ENCODE measurements at places on chromosomes 1 and 21. TPM values are rescaled to one million over a fixed set of nuclear protein-coding genes. Genes with fewer than 3 reads are reported as not detected.
A peak's percentile ranks its signal among the peaks of the same experiment; 100 is the strongest.

The RBM11 gene
- total RNA-seq: 3.3 TPM

GRCh38 chr1:91732291-91733107, 153.5 kb downstream of the TGFBR3 start:
- DNase-seq: no peak

The ANGPTL3 gene
- total RNA-seq: 0.04 TPM

The DLGAP3 gene
- 3.9 TPM for total RNA-seq

GRCh38 chr1:160863774-160864131, 1.1 kb upstream of the CD244 start:
- DNase-seq: no peak

DNA sequence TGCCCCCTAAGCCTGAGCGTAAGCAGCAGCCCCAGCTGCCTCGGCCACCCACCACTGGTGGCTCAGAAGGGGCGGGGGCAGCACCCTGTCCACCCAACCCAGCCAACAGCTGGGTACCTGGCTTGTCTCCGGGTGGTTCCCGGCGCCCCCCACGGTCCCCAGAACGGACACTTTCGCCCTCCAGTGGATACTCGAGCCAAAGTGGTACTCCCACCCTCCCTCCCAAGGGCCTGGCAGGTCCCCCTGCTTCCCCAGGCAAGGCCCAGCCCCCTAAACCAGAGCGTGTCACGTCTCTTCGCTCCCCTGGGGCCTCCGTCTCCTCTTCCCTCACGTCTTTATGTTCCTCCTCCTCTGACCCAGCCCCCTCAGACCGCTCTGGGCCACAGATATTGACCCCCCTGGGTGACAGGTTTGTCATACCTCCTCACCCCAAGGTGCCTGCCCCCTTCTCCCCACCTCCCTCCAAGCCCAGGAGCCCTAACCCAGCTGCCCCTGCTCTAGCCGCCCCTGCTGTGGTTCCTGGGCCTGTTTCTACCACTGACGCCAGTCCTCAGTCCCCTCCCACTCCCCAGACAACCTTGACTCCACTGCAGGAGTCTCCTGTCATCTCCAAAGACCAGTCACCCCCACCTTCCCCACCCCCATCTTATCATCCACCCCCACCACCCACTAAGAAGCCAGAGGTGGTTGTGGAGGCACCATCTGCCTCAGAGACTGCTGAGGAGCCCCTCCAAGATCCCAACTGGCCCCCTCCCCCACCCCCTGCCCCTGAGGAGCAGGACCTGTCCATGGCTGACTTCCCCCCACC, 46.2 kb downstream of the YARS1 start:
- DNase-seq: peak; percentile 74

The C21orf91 gene
- total RNA-seq: 17.2 TPM

GRCh38 chr1:6634371-6635052, 9.8 kb downstream of the THAP3 start:
- peak; percentile 91 for DNase-seq

The FAM89A gene
- 8.0 TPM for total RNA-seq

DNA sequence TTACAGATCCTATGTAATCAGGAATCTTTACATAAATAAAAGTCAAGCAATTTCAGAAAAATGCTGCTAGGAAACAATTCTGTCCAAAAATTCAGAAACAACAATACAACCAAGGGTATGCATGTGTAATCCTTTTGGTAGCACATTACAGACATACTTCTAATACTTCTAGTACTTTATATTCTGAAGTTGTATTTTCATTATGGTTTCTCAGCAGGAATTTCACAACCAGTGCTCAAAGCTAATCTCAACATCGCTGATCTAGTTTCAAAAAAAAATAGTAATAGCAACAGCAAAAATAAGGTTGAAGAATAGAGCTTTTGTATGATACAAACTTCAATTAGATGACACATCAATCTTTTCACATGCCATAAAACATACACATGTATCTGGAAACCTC, 545.2 kb downstream of the LTN1 start:
- no peak for DNase-seq

DNA sequence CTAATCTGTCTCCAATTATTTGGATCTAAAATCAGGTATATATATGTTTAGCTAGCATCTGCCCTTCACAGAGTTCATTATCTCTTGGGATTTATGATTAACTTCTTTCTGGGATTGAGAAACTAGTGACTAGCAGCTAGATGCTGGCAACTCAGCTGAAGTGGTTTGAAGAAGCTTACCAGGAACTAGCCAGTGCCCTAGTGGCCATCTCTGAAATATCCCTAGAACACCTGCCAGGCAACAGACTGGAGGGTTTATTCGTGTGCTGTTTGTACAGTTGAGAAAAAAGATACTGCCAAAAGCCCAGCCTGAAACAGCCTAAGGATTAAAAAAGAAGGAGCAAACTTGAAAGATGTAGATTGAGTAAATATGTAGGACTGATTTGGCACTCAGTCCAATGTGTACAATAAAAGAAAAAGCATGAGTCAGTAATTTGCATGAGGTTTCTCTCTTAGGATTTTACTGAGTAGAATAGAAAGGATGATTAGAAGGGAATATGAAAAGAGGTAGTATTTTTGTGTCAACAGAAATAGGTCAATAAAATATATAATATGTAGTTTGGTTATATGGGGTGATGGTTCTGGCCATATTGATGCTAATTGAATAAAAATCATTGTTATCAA, 1144.6 kb upstream of the ADGRL2 start:
- DNase-seq: peak; percentile 59

- no peak for DNase-seq
Measured at GRCh38 chr1:150772326-150772725, 6.7 kb upstream of the CTSS start.

GRCh38 chr1:226979115-226979516, 39.0 kb downstream of the COQ8A start:
- peak; percentile 57 for DNase-seq

The ATP6V1G3 gene
- not detected for total RNA-seq

The DMRTA2 gene
- total RNA-seq: 0.10 TPM

DNA sequence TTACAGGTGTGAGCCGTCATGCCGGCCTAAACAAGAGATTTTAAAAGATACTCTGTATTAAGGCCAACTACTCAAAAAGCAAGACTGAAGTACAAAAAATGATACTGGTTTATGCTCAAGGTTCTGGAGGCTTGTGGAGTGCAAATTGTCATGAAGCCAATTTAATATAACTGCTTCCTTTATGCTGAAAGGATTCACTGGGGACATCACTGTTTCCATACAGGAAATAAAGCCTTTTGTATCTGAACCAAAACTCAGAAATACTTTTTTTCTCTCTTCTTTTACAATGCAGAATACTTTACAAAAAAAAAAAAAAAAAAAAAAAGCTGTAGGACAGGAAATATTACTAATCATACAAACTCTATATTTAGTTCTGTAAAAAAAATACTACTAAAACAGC, 55.5 kb upstream of the CNN3 start:
- DNase-seq: no peak

DNA sequence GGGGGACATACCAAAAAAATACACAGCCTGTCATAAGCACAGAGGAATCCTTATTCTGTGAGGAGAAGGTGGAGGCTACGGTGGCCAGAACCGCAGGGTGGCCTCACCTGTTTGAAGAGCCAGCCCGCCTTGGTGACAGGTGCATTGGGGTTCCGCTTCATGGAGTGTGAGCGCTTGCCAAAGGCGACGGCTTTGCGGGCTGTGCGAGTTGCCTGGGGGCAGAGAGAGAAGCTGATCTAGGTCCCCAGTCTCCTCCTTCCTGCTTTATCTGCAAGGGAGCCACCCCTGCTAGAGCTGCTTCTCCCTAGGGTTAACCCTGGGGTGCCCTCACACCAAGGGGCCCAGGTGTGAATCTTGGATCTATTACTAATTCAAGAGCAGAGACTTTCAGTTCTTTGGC, 54.3 kb upstream of the GOLT1A start:
- DNase-seq: no peak

The GPR37L1 gene
- not detected for total RNA-seq

The KPRP gene
- total RNA-seq: not detected

DNA sequence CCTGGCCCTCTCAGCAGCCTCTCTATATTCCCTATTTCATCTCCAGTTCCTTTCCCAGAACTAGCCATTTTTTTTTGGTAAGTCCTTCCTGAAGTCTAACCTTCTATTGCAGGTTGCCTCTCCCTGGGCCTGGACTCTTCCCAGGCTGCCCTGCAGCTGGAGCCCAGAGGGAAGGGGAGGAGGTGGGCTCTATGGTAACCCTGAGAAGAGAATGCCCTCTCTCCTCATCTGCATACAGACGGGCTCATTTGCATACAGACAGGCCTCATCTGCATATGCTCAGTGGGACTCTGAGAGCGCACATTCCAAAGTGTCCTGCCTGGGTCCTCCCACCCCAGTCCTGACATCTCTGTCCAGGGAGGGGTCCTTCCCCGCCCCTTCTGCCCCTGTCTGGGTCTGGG, 32.7 kb downstream of the RHBG start:
- DNase-seq: peak; percentile 95

GRCh38 chr1:100187912-100188311, 9.9 kb upstream of the LRRC39 start:
- no peak for DNase-seq

GRCh38 chr21:46559291-46559983, 45.4 kb downstream of the S100B start:
- DNase-seq: peak; percentile 40

GRCh38 chr1:36665478-36666080, 182.9 kb upstream of the CSF3R start:
- DNase-seq: no peak

GRCh38 chr1:187928288-187928687, 1099.5 kb downstream of the PLA2G4A start:
- DNase-seq: peak; percentile 47

The PDZK1 gene
- 1.3 TPM for total RNA-seq

- DNase-seq: no peak
Measured at GRCh38 chr1:41611068-41611931, 126.8 kb upstream of the EDN2 start.

The GBP4 gene
- not detected for total RNA-seq

The MOB3C gene
- total RNA-seq: 1.3 TPM

- no peak for DNase-seq
Measured at GRCh38 chr1:191528275-191528674, 630.0 kb upstream of the RGS18 start.

The PLEKHN1 gene
- 2.0 TPM for total RNA-seq

- no peak for DNase-seq
Measured at GRCh38 chr1:110328274-110328673, 10.9 kb upstream of the RBM15 start.

- DNase-seq: no peak
Measured at GRCh38 chr1:204923201-204923600, 52.5 kb downstream of the NFASC start.

DNA sequence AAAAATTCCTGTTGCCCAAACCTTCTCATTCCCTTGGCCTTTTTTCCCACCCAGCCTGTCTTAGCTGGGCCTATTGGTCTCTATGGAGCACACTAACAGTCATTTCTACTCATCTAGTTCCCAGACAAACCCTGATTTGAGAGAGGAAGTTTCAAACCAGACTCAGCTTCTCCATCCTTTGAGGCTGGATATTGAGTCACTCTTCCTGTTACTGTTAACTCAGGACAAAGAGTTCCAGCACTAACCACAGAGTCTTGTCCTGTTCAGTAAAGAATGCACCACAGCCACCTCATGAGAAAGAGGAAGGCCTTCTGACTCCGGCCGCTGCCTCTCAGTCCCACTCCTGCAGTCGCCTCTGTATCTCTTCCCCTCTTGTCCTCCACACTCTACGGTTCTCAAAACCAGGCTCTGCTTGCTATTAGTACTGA, 137.8 kb downstream of the PTPRC start:
- DNase-seq: no peak

The KLF17 gene
- total RNA-seq: not detected

DNA sequence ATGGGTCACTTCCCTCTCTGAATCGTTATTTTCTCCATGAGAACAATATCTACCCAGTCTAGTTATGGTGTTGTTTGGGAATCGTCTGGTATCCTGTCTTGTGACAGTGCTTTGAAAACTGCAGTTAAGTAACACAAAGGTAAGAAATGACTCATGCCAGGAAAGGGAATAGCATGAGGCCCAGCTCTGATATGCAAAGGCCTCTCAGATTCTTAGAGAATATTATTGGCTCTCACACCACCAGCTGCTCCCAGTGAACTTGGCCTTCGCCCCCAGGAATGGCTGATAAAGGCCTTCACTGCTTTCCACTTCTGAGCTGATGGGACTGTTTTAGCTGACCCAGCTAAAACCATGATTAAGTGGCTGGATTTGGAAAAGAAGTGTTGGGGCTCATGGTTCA, 27.1 kb downstream of the NEK2 start:
- no peak for DNase-seq

GRCh38 chr1:6165027-6165426, 15.1 kb downstream of the CHD5 start:
- no peak for DNase-seq

GRCh38 chr21:42239973-42240372, 21.0 kb downstream of the ABCG1 start:
- no peak for DNase-seq

The CFAP74 gene
- not detected for total RNA-seq

DNA sequence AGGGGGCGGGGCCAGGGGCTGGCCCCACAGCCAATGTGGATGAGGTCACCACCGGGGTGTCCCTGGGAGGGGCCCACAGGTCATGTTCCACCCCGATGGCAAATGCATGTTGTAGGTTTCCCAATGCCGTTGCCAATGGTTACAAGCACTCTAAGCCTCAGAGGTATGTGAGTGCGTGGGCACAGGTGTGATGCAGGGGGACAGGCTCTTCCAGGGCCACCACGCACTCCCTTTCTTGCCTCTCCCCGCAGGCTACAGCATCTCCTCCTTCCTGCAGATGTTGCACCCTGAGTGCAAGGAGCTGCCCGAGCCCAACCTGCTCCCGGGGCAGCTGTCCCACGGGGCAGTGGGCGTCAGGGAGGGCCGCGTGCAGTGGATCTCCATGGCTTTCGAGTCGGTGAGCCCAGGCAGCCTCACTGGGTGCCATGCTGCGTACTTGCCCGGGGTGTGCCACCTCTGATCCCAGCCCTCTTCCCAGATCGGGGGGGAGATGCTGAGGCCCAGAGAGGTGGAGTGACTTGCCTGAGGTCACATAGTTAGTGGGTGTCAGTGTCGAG, 52.4 kb downstream of the DISP3 start:
- DNase-seq: peak; percentile 82

The KCNE2 gene
- total RNA-seq: not detected

The LSS gene
- total RNA-seq: 44.6 TPM

Measured in H7 (cell line).